Stimulated activated naive CD8-positive, alpha-beta T cell treated with anti-CD3 and anti-CD28 coated beads, Interleukin-15, Interleukin-2, amounts not matched to agents 100 U/mL and 50 U/mL, for 24 hours (primary cell): ENCODE measurements at places on chromosomes 6 and 20.
A peak's percentile ranks its signal among the peaks of the same experiment; 100 is the strongest.

GRCh38 chr6:45450831-45451230 is 73.1 kb upstream of the SUPT3H start:
- no peak for DNase-seq

DNA sequence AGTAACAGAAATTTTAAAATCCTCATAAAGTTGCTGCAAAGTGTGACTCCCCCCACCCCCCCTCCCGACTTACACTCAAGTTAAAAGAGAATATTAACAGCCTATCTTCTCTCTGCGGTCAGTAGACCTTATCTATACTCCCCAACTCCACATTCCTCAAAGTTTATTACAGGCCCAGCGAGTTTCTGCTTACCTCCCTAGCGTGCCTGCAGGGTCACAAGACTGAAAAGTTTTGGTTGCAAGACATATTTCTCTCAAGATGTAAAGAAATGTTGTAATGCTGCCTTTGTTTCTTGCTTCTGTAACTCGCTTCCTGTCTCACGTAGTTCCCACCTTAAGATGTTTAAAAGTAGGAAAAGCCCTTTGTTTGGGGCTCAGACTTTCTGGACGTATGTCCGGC is 699.6 kb downstream of the PHF3 start:
- DNase-seq: no peak

GRCh38 chr20:43372051-43372450 is 85.6 kb upstream of the SRSF6 start:
- no peak for DNase-seq

GRCh38 chr6:151052021-151052646 is 186.6 kb downstream of the MTHFD1L start:
- DNase-seq: no peak

DNA sequence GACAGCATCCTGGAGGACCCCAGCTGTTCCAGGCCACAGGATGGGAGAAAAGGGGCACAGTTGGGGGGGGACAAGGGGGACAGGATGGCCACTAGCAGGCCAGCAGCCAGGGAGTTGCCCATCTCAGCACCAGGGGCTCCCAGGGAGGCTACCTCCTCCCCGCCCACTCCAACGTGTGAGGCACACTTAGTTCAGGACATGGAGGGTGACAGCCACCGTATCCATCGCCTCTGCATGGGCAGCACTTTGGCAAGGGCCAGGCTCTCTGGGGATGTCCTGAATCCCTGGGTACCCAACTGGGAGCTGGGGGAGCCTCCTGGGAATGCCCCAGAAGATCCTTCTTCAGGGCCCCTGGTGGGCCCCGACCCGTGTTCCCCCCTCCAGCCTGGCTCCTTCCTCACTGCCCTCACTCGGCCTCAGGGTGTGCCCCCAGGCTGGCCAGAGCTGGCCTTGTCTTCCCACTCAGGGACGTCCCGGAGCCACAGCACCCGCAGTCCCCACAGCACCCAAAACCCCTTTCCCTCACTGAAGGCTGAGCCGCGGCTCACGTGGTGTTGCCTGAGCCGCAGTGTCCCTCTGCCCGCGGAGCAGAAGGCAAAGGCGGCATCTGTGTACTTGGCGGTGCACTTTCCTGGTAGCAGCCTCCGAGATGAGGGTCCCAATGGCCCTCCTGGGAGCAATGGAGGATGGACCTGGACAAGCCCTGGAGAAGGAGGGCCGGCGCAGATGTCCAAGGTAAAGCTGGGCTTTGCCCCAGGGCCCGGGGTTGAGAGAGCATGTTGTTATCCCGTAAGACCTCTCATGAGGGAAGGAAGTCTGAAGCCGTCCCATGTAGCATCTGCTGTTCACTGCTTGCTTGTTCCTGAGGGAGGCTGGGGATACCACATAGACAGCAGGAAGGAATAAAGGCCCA is 30.7 kb downstream of the ZNF831 start:
- DNase-seq: no peak

DNA sequence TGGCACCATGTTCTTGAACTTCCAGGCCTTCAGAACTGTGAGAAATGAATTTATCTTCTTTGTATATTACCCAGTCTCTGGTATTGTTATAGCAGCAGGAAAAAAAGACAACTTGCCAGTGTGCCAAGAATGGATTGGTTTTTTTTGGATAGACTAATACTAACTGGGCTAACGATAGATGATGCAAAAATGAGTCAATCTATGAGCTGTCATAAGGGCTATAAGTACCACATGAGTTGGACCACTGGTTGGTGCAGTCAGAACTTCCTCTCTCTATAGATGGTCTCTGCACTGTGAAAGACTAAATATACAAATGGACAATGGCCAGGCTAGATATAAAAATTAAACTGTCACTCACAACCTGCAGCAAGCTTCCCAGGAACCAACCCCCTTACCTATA is 87.6 kb upstream of the COL21A1 start:
- no peak for DNase-seq

DNA sequence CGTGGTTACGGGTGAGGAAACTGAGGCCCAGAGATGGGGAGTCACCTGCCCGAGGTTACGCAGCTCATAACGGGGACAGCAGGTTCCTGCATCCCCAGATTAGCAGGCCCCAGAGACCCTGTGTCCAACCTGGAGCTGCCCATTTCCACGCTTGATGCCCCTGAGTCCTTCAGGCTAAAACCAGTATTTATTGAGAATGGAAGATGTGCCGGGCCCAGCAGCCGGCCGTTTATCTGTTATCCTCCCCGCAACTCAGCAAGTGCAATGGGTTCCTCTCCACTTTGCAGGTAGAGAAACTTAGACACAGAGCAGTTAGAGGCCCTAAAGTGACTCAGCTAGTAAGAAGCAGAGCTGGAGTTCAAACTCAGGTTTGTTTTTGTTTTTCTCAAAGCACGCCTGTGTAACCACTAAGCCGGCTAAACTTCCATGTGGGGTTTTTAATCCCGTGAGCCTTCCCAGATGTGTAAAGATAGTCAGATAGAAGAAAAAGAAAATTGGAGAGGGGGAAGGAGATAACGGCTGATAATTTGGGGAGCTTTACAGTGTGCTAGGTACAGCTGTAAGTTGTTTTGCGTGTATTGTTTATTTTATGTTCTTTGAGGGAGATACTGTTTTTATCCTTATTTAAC is 775 bp downstream of the PFDN4 start:
- no peak for DNase-seq

- no peak for DNase-seq
Measured at GRCh38 chr6:55621993-55622392, 43.0 kb upstream of the HMGCLL1 start.

DNA sequence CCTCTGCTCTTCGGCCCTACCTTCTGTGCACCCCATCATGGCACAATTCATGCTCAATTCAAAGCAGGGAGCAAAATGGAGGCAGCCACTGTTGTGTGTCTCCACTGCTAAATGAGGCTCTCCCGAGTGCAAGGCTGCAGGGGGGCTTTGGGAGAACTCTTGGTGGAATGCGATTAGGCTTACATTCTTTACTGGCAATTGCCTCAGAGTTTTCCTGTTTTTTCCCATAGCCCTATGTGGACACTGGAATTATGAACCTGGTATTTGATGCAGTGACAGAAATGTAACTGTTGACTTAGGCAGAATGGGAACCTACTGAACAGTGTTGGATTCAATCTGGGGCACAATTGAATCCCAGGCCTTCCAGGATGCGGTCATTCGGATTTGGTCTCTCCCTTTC is 187.9 kb upstream of the GMDS start:
- no peak for DNase-seq

GRCh38 chr6:116556814-116557415 is 3.4 kb downstream of the CALHM4 start:
- no peak for DNase-seq

DNA sequence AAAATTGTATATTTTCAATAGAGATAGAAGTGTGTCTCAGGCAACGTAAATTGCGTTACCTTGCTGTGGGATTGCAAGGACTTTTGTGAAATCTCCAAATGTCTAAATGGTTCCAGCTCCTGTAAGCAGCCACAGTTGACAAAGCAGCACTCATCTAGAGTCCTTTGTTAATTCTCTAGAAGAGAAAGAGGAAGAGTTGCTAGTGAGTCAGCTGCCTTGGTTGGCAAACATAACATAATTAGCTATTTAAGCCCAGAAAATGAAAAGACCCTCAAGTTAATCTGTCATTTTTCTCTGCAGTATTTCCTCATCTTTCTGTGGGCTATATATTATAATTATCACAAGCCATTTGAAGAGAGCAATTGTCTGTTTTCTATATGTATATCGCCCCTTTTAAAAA is 66.4 kb upstream of the FABP7 start:
- DNase-seq: no peak

DNA sequence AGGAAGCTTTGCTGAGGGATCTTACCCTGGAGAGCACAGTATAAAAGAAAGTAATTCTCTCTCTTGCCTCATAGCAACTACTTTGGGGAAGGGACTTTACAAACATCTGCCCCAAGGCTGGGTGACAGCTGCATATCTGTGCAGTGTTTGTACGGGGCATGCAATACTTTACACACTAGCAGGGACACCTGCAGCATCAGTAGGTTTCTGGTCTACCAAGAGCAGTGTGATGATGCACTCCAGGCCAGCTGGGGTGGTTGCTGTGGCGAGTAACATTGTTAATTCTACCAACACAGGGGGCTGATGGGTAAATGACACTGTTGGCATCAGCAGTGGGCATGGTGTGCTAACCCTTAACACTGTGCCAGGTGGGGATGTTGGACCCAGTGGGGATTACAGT is 48.0 kb downstream of the ADTRP start:
- peak; percentile 47 for DNase-seq

DNA sequence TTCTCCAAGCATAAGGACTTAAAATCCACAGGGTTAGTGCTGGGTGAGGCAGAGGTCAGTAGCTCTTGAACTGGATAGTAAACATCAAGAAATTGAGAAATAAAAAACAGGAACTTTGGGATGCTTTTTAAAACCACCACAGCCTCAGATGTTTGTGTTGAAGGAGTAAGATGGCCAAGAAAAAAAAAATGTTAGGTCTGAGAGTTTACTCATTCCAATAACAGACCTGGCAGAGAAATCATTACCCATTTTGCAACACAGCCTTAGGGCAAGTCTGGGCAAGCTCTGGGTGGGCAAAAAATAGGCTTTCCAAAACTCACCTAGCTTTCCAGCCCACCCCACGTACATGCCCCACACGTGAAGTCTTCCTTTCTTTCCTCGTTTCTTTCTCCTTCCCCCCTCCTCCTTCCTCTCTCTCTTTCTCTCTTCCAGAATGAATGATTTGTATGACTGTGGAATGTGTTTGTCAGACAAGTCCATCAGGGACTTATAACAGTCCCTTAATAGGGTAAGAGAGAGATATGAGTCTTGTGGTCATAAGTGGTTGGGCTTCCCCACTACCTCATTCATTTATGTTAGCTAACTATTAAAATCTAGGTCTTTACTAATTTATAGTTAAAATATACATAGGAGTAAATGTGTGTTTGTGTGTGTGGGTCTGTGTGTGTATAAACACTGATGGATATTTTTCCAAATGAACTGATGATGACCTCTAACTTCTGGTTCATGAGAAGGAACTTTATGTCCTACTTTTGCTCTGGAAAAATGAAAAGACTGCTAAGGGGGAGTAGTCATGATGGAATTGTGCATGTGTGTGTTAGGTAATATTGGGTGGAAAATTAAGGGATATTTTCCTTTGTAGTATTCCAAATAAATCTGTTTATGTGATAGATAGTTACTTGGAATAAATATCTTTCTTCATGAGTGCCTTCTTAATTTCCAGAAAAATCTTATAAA is 18.0 kb upstream of the DSE start:
- DNase-seq: no peak

GRCh38 chr6:82264824-82265223 is 17.3 kb upstream of the IBTK start:
- no peak for DNase-seq

GRCh38 chr6:44049989-44050871 is 77.0 kb downstream of the MRPL14 start:
- no peak for DNase-seq

- no peak for DNase-seq
Measured at GRCh38 chr6:105728995-105729394, 326.1 kb upstream of the PREP start.

DNA sequence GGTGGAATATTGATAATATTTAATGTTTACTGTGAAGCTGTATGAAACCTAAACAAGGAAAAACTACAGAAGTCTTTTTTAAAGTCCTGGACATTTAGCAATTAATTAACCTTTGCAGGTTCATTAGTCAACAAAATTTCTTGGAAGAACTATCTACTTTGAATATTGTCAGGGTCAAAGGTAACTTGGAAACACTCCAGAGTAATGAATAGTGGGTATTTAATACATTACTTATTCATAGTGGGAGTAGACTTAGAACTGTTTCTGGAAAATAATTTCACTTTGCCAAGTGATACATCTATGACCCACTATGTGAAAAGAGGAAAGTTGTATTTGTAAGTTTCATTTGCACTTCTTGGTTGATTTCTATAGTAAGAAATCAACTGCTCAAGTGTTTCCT is 319.1 kb downstream of the TFAP2B start:
- DNase-seq: no peak

- no peak for DNase-seq
Measured at GRCh38 chr20:62787866-62788265, 8.4 kb upstream of the MRGBP start.

DNA sequence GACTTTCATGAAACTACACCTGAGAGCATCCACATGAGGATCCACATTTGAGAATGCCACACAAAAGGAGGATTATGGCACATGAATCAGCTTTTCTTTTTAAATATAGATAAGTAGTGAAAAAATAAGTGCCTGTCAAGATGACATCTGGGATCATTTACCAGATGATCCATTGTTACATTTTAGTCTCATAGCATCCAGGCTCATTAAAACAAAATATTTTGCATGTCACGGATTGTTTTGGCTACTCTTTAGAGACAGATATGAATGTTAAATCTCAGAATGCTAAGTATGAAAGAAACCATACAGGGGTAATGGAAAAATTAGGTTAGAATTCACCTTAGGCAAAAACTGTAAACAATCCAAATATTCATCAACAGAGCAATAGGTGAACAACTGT is 66.7 kb downstream of the MYO6 start:
- DNase-seq: no peak

DNA sequence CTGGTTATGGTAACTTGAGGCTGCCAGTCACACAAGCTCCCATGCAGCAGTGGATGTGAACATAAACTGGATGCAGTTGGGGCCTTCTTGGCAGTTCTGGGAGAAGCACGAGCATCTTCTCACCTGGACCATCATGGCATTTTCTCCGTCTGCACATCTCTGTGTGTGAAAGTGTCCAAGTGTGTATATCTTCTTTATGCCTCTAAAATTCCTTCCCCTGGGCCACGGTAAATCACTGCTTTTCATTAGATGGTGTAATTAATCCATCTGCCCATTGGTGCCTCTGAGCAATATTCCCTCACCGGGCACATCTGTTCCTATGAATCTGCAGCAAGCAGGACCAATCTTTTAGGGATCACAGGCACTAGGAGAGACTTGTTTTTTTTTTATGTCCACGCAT is 138.0 kb downstream of the MAP3K7 start:
- DNase-seq: no peak

DNA sequence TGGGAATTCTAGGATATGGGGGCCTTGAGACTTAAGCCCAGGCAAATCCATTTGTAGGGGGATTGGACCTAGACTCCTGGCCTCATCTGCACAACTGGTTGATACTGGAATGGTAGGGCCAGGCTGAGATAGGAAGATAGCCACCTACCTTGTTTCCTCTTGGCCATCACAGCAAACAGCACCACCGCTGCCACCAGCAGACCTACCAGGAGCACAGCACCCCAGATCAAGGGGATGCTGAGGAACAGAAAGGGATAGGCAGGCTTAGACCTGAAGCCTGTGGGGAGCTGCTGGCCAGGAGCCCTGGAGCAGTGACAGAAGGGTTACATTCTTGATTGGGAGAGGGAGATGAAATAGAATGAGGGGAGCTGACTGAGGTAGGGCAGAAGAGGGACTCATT is 3.5 kb downstream of the TREML1 start:
- DNase-seq: no peak
